ENCODE measurements at places on chromosomes 16 and 17. TPM values are rescaled to one million over a fixed set of nuclear protein-coding genes. Genes with fewer than 3 reads are reported as not detected.

Gene GPRC5C
- total RNA-seq, result not detected

Gene TBX4
- total RNA-seq, result not detected

Gene ACSM2A
- total RNA-seq, result not detected

Gene CCL7
- total RNA-seq, result not detected

- H3K36me3 ChIP-seq, result no peaks in the 10 kb centered on the region
- no peaks in the 10 kb centered on the region for H3K4me1 ChIP-seq
- no peak overlapping the region for H3K4me3 ChIP-seq
- H3K27me3 ChIP-seq, result peaks cover 22% of the 10 kb centered on the region
- no peak overlapping the region for H3K27ac ChIP-seq
Observed at GRCh38 chr16:88383401-88384221, 852 bp downstream of the ZNF469 start.

GRCh38 chr17:1907909-1908698, 78.3 kb downstream of the RPA1 start:
- H3K4me3 ChIP-seq, result peak overlapping the region; percentile 50
- H3K4me1 ChIP-seq, result no peaks in the 10 kb centered on the region
- H3K36me3 ChIP-seq, result no peaks in the 10 kb centered on the region
- peak; percentile 7 for DNase-seq

GRCh38 chr17:42509409-42509808, 26.6 kb upstream of the NAGLU start:
- H3K4me3 ChIP-seq, result no peak overlapping the region
- H3K27me3 ChIP-seq, result no peaks in the 10 kb centered on the region
- no peak overlapping the region for H3K27ac ChIP-seq
- H3K36me3 ChIP-seq, result peaks cover 7% of the 10 kb centered on the region
- no peak for DNase-seq

DNA sequence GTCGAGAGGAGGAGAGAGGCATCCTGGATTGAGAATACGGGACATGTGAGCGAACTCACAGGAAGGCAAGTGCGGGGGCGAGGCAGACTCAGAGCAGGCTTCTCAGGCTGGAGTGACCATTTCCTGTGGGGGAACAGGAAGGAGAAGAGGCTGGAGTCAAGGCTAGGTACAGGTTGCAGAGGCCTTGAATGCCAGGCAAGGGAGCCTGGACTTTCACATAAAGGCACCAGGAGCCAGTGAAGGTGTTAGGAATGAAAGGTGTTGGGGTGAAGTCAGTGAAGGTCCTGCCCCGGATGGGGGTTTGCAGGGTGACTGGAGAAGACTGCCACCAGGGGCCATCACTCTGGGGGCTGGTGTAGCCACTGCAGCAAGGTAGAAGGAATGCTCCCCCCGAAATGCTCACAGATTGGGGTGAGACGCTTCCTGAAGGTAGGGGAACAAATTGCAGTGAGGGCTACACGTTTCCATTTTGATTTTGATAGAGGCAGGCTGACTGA, 5.3 kb upstream of the GPRC5C start:
- no peak overlapping the region for H3K4me3 ChIP-seq
- no peak for DNase-seq
- no peaks in the 10 kb centered on the region for H3K4me1 ChIP-seq
- no peak overlapping the region for H3K27ac ChIP-seq

- no peak overlapping the region for H3K27ac ChIP-seq
- H3K4me3 ChIP-seq, result no peak overlapping the region
- H3K4me1 ChIP-seq, result no peaks in the 10 kb centered on the region
- no peaks in the 10 kb centered on the region for H3K36me3 ChIP-seq
- no peak for DNase-seq
Observed at GRCh38 chr17:9729735-9730420, 61.5 kb downstream of the DHRS7C start.

DNA sequence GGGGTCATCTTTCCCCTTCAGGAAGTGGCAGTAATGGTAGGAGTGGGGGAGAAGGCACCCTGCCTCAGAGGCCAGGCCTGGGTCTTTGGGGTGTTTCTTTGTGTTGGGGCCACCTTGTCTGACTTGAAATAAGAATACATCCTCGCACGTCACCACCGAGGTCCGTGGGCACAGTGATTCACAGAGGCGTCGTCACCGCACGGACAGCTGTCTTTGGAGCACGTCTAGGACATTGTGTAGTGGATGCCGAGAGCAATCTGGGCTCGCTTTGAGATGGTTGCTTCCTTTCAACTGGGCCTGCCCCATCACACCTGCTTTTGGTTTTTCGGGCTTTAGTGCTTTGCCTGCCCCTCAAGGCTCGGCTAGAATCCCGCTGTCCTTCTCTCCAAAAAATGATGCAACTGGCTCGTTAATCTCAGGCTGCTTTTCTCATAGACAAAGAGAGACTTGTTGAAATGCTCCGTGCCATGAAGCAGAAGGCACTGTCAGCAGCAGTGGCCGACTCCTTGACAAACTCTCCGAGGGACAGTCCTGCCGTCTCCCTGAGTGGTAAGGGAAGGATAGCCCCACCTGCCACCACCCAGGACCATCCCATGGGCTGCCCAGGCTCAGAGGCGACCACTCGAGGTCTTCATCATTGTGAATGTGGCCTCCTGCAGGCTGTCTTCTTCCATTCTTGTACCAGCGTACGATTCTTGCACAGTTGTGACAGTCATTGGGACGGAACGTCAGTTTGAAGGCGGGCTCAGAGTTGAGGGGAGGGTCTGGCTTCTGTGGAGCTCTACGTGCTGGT, 24.0 kb downstream of the GINS2 start:
- H3K4me3 ChIP-seq, result no peak overlapping the region
- no peak overlapping the region for H3K27ac ChIP-seq
- H3K27me3 ChIP-seq, result no peaks in the 10 kb centered on the region
- H3K4me1 ChIP-seq, result no peaks in the 10 kb centered on the region
- no peak for DNase-seq

Gene SRCIN1
- total RNA-seq, result 0.22 TPM

GRCh38 chr17:8885967-8886684, 18.7 kb upstream of the PIK3R6 start:
- no peak for DNase-seq
- H3K36me3 ChIP-seq, result peaks cover 38% of the 10 kb centered on the region
- peak overlapping the region; percentile 45 for H3K27ac ChIP-seq
- no peak overlapping the region for H3K4me3 ChIP-seq

All from activated T-helper 1 cell treated with anti-CD3 and anti-CD28 coated beads, Interleukin-12 subunit alpha, Interleukin-12 subunit beta, Interleukin-2, Interleukin-4 antibody, amounts not matched to agents 30 ng/mL and 10 ng/mL and 1 ng/mL, durations not matched to agents 14 hours and 24 hours and 36 hours (primary cell).